Skin of body (tissue), 3 donors: ENCODE measurements at places on chromosomes 5 and 9.

GRCh38 chr9:78938821-78939220 is 632.9 kb upstream of the TLE4 start:
- no peak for DNase-seq

GRCh38 chr5:126971455-126972031 is 58.8 kb downstream of the MARCHF3 start:
- no peak for DNase-seq

GRCh38 chr5:144711172-144711571 is 540.5 kb downstream of the KCTD16 start:
- no peak for DNase-seq

DNA sequence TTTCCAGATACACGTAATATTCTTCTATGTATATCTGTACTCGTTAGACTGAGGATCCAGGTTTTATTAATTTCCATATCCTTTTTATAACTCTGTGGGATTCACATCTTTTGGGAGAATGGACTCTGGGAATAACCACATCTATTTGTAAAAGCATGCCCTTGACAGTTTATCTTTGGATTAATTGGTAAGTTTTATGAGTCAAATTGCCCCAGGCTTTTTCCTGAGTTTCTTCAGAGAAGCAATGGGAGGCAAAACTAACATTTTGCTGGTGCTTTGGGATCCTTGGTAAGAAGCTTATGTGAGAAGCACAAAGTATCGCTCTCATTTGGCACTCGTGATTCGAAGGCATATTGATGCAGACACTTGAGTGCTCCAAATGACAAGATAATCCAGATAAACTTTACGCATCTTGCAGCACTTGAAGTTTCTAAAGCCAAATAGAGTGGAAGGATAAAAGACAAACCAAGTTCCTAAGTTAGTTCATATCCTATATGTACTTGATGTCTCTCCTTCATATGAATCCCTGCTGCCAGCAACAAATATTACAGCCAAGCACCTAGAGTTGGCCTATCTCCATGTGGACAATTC is 324.7 kb downstream of the TLE4 start:
- DNase-seq: no peak

- no peak for DNase-seq
Measured at GRCh38 chr9:131642496-131643083, 97.3 kb downstream of the PRRT1B start.

DNA sequence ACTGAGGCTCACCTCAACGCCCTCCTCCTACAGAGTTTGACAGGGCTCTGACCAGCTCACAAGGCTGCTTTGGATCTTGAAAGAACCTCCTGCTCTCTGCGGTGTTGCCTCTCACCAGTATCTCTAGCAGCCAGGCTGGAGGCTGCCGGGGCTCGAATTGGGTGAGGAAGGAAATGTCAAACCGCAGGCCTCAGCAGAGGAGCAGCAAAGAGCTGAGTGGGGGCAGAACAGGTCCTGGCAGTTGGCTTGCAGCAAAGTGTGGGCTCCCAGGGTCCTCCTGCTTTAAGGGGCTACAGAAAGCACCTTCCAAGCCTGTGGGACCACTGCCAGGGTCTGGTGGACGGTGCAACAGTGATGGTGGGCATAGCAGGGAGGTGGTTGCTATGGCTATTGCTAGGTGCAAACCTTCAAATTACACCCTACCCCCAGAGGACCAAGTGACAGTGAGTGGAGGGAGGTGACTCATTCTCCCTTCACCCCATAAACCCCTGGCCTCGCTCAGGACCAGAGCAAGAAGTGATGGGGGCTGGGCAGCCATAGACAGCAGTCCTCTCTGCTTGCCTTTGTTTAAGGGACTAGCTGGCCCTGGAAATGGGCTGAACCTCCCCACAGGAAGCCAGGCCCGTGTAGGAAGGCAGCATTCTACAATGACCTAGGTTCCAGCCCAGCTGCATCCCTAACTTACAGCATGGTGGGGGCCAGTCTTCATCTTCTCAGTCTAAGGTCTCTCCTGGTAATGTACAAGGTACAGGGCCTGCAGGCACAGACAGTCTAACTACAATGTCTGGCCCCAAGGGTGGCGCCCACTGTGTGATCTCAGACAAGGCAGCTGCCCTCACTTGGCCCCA is 18.7 kb downstream of the LCP2 start:
- DNase-seq: no peak

DNA sequence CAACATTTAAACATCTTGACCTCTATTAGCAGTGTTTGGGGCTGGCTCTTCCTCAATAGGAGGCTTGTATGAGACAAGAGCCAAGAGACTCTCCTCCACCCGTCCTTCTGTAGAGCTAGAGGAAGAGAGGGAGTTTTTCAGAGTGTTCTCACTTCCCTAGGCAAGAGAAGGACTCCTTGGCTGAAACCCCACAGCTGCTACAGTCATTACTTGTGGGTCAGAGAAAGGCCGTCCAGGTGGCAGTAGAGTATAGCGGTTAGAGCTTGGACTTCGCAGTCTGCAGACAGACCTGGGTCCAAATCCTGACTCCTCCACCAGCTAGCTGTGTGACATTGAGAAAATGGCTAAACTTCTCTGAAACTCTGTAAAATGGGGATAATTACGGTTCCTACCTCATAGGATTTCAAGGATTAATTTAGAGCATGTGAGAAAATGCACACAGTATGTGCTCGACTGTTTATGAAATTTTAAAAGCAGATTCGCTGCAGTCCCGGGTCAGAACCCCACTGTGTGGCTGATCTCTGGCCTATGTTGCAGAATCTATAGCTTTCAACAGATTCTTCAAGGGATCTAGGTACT is 80.8 kb upstream of the ARAP3 start:
- no peak for DNase-seq

GRCh38 chr5:139811274-139811607 is 15.6 kb downstream of the PSD2 start:
- DNase-seq: no peak

GRCh38 chr5:16534280-16534679 is 68.7 kb upstream of the ZNF622 start:
- no peak for DNase-seq

GRCh38 chr5:94240993-94241651 is 377.3 kb downstream of the KIAA0825 start:
- DNase-seq: peak; percentile 13

DNA sequence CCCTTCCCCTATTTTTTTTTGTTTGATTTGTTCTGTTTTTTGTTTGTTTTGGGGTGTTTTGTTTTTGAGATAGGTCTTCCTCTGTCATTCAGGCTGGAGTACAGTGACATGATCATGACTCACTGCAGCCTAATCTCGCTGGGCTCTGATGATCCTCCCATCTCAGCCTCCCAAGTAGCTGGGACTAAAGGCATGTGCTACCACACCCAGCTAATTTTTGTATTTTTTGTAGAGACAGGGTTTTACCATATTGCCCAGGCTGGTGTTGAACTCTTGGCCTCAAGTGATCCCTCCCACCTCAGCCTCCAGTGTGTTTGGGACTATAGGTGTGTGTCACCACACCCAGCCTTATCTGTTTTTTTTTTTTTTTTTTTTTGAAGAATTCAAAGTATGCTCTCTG is 605.4 kb downstream of the DNAH5 start:
- no peak for DNase-seq

DNA sequence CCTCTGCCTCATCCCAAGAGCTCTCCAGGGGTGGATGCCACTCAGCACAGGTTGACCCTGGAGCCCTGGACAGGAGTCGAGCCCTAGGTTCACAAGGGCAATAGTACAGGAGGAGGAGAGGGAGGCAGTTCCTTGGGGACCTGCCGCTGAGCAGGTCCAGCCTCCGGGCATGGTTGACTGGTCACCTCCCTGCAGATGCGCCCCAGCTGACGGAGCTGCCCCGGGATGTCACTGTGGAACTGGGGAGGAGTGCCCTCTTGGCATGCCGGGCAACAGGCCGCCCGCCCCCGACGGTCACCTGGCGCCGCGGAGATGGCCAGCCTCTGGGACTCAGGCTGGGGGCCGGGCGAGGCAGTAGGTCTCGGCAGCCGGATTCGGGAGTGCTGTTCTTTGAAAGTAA is 53.7 kb downstream of the HMCN2 start:
- DNase-seq: no peak

DNA sequence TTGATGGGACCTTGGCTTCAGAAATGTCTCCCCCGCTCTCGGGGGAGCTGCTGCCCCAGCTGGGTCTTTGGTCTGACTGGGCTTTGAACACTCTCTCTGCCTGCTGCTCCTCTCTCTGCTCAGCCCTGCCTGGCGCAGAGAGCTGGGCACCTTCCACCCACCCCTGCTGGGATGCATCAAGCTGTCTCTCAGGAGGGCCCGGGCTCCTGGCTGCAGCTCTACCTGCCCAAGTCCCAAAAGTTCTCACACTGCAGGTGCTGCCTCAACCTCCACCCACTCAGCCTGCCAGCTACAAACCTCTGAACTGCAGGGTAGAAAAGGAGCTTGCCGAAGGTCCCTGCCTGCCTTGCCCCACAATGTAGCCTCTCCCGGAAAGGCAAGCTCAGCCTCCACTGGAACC is 36.7 kb downstream of the IRX2 start:
- DNase-seq: no peak

DNA sequence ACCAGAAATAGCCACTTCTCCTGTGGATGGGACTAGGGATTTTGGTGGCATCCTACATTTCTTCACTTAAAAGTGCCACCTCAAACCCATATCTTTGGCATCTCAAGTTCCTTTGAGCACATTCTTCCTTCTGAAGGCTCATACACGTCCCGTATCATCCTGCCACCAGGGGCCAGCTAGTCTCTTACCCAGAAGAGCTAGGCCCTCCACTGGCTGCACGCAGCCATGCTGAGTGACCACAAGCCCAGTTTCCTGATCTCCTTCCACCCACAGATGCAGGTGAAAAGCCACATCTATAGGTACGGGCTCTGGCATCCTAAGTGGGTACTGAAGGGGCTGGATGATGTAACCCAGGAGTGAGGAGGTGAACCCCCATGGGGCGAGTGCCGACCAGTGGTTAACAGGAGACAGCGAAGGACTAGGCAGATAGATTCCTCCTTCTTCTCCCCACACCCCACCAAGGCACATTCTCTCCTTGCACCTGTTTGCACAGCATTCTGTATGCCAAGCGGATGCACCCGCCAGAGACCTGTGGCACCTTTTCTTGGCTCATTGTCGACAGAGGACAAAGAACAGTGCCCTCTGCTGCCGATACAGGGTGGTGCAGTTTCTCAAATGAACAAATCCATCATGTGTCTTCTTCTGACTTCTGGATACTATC is 14.4 kb upstream of the SCGB3A1 start:
- no peak for DNase-seq

DNA sequence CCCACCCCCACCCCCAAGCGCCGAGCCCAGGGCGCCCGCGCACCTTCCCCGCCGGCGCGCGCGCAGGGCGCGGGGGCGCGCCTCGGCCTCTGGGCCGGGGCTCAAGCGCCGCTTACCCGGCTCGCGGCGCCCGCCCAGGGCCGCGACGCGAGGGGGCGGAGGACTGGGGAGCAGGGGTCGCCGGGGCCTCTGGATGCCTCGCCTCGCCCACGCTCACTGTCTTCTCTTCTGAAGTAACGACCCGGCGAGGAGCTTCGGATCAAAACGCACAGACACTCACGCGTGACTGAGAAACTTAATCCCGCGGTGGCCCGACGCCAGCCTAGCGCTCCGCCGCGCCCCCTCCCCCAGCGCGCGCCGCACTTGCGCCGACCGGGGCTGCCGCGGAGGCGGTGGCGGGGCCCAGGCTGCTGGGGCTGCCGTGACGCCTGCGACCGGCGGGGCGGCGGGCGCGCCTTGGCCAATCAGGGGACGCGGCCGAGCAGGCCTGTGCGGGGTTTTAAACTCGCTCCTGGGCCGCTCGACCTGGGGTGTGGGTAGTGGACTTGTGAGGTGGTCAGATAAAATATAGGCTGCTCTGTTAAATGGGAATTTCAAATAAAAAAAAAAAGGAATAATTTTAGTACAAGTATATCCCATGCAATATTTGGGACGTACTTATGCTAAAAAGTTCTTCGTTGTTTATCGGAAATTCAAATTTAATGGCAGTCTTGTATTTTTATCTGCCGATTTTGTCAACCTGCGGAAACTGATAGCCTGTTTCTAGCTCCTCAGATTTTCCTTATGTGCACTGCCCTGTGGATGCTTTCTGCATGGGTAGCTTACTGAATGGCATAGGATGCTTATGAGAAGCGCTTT is at the start of gene MPDZ:
TSS of gene MPDZ (minus strand) at position 409 of the 858 bp plus-strand sequence. CDS start 29,377 bp downstream, outside the sequence.
- DNase-seq: peak; percentile 68

DNA sequence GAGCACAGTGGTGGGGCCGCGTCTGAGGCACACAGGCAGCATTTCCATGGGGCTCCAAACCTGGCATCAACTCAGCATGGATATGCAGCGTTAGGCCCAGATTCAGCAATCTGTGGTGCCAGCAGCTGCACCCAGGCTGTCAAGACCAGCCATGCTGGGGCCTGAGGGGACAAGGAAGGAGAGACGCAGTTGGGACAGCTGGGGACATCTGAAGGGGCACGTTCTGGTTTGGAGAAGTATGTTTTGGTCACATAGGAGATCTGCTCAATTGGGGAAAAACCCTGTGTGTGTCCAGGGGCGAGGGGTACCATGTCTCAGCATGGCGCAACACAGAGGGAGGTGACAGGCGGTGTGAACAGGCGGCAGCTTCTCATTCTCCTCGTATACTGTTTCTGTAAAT is 66.6 kb upstream of the ECM2 start:
- DNase-seq: no peak

GRCh38 chr9:126699401-126699881 is 85.7 kb downstream of the LMX1B start:
- DNase-seq: no peak

- no peak for DNase-seq
Measured at GRCh38 chr5:134547579-134547978, 22.1 kb downstream of the JADE2 start.

DNA sequence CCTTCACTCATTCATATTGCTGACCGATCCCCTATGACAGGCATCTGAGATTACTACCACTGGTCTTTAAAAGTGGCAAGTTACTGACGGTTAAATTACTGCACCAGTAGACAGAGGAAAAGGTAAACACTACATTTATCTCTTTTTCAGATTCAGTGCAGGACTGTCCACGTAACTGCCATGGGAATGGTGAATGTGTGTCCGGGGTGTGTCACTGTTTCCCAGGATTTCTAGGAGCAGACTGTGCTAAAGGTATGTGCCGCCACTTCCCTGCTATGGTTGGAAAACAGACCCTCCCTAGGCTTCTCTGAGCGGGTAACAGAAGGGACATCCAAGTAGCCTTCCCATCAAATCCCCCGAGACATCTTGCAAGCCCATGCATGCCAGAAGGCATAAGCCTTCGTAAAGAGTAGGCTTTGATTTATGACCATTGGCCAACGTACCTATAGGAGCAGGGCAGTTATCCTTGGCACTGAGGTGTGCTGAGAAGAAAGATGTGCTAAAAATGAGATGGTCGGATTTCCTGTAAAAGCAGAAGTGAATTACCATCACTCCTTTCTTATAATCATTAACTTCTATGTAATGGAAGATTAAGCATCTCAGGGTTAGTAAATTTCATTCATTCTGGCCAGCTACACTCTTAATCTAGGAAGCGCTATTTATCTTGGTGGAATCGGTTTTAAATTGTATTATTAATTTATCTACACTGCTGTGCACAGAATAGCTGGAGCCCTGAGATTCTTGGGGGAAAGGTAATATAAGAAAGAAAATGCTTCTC is 193.4 kb upstream of the WWC1 start:
- no peak for DNase-seq

GRCh38 chr5:138975098-138975847 is 100.1 kb upstream of the LRRTM2 start:
- peak; percentile 36 for DNase-seq
